ENCODE measurements at places on chromosomes 6 and 20.

DNA sequence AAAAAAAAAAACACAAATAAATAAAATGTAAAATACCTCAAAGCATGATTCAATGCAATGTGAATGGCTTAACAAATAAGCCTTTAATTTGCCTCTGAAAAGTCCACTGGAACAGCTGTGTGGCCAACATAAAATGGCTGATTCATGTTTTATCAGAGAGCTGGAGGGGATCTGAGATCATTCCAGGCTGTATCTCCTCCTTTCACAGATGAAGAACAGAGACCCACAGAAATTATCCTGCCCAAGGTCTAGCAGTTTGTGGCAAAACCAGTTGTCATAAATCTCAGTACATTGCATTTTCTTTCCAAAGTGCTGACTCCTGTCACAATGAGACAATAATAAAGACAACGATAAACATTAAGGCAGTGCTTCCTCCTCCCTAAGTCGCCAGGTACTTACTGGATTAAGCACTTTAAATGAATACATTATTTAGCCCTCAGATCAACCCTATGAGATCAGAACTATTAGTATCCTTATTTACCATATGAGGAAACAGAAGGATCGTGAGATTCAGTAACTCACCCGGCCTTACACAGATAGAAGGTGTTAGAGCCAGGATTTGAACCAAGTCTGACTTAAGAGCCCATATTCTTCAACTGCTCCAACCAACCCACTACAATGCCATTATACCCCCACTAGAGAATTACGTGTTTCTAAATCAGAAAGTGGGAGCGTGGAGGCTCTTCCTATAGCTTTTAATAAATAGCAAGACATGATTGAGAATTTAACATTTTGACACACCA lies 118.3 kb downstream of the KIF13A start:
- no peak for DNase-seq

- DNase-seq = no peak
Observed at GRCh38 chr20:31684153-31685015, 38.3 kb downstream of the BCL2L1 start.

DNA sequence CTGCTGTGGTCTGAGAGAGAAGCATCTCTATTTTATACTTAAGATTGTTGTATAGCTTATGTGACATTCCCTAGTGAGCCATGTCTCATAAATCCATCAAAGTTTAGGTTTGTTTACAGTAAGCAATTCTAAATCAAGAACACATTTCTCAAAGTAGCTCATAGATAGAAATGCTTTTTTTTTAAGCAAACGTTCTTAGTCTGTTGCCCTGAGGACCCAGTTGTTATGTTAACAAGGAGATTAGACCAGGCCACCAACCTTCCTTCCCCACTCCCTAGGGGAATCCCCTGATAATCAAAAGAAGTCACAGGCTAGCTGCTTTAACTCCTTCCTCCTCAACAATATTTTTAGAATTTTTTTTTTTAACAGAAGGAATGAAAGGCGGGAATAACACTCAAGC lies 169.0 kb downstream of the FUT9 start:
- DNase-seq = no peak

DNA sequence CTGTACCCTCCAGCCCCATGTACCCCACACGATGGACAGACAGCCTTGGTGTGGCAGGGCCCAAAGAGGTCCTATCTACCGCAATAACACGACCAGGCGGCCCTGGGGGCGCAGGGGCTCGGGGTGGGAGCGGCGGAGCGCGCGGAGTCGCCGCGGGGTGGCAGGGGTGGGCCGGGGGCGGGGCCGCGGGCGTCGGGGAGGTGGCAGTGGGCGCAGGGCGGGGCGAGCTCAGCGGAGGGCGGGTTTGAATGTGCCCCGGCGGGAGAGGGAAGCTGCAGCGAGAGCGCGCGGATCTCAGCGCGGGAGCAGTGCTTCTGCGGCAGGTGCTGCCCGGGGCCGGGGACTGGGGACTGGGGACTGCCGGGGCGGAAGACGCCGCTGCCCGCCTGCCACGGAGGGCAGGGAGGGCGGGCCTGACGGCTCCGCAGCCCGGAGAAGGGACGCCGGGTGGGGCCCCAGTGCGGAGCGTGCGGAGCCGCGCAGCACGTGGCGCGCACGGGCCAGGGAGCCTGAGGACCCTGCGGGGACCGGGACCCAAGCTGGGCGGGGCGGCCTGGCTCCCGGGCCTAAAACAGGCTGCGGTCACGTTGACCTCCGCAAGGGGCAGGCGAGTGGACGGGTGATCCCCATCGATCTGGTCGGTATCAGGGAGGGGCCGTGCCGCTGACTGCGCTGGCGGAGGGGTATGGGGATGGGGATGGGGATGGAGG lies at the start of gene SLC29A1:
SLC29A1 (plus strand) TSS at position 277 of the 710 bp plus-strand sequence. CDS start 3,719 bp downstream, outside the sequence.
- no peak for DNase-seq

DNA sequence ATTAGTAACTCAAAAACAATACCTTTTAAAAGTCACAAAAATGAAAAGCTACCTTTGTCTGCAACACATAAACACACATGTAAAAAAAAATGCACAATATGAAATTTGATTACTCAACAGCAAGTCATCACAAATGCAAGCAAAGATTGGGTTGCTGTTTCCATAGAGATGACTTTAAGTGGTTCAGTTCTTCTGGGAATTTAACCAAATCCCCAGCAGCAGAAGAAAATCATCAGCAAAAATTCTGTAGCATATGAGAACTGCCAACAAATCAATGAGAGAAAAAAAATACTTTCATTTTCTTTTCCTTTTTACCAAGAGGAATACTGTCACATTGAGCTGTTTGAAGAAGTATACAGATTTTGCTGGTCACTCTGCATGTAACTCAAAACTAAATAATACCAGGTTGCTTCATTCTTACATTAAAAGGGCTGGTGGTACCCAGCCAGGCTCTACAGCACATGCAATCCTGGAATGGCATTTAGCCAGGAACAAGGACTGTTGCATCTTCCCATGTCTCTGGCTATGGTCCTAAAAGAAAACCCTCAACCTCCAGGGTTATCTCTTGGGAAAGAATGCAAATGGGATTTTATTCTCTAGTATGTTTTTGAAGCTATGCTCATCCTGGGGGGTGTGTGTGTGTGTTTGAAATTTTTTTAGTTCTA lies 158.3 kb downstream of the OPRM1 start:
- peak; percentile 92 for DNase-seq

DNA sequence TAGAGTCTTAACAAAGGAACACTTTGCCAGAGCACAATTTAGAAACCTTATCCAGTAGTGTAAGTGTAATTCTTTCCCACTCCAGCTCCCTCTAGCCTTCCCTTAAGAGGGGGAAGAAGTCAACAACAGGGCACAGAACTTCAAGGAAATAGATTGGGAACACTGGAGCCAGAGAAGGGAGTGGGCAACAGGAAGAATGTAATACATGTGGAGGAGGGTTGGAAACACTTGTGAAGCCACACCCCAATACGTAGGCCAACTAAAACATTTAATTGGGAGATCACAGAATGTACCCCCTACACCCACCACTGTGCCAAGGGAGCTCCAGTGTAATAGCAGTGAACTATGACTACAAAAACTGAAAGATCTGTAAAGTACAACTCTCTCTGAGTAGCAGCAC lies 735.7 kb upstream of the HS3ST5 start:
- DNase-seq = no peak

- no peak for DNase-seq
Observed at GRCh38 chr20:54194724-54195438, 13.0 kb upstream of the PFDN4 start.

Measured in stromal cell of bone marrow (primary cell).